T-helper 1 cell treated with Interleukin-12 subunit alpha and Interleukin-12 subunit beta and Interleukin-4 antibody, amounts not matched to agents 30 ng/mL and 1 ng/mL, for 36 hours (primary cell): ENCODE measurements at places on chromosomes 5 and 9. TPM values are rescaled to one million over a fixed set of nuclear protein-coding genes. Genes with fewer than 3 reads are reported as not detected.

C5orf47 gene
- total RNA-seq = not detected in 2 replicates

ASTN2 gene
- total RNA-seq = 5.4 and 5.8 TPM in 2 replicates

CCNO gene
- not detected in 2 replicates for total RNA-seq

CTSV gene
- 0.17 and 0.63 TPM in 2 replicates for total RNA-seq

FREM1 gene
- total RNA-seq = 0.02 TPM in 1 of 2 replicates, not detected in the other

CCL28 gene
- 11.1 and 12.7 TPM in 2 replicates for total RNA-seq

SVEP1 gene
- not detected in 2 replicates for total RNA-seq

CDC20B gene
- 0.12 and 0.17 TPM in 2 replicates for total RNA-seq

STKLD1 gene
- 0.39 and 1.3 TPM in 2 replicates for total RNA-seq

SOHLH1 gene
- total RNA-seq = not detected in 2 replicates

CNTFR gene
- total RNA-seq = not detected in 2 replicates

MSX2 gene
- total RNA-seq = not detected in 2 replicates

CAMK4 gene
- 80.6 and 82.8 TPM in 2 replicates for total RNA-seq

GCNT4 gene
- 2.2 and 2.4 TPM in 2 replicates for total RNA-seq

ZNF300 gene
- total RNA-seq = 0.54 and 0.61 TPM in 2 replicates

C9orf153 gene
- 0.25 and 0.54 TPM in 2 replicates for total RNA-seq

EPB41L4B gene
- 0.56 and 0.61 TPM in 2 replicates for total RNA-seq

PCDHGB1 gene
- 0.15 and 0.17 TPM in 2 replicates for total RNA-seq

FAM13B gene
- 31.2 and 35.4 TPM in 2 replicates for total RNA-seq

SPAG8 gene
- 0.90 and 0.96 TPM in 2 replicates for total RNA-seq

PCDH12 gene
- total RNA-seq = 0.81 and 0.98 TPM in 2 replicates

COQ4 gene
- 42.1 and 42.4 TPM in 2 replicates for total RNA-seq

PLAC8L1 gene
- 0.96 TPM in 1 of 2 replicates, not detected in the other for total RNA-seq

LCP2 gene
- 464 and 467 TPM in 2 replicates for total RNA-seq

CARTPT gene
- total RNA-seq = not detected in 2 replicates

COL15A1 gene
- 0.49 and 0.51 TPM in 2 replicates for total RNA-seq

HTR1A gene
- total RNA-seq = not detected in 2 replicates

NTRK2 gene
- total RNA-seq = 1.4 and 1.5 TPM in 2 replicates

PCDHB5 gene
- total RNA-seq = not detected in 2 replicates

KCNIP1 gene
- not detected in 2 replicates for total RNA-seq

PCDHB3 gene
- total RNA-seq = not detected in 2 replicates

ZNF79 gene
- total RNA-seq = 16.8 and 19.4 TPM in 2 replicates

NR5A1 gene
- total RNA-seq = not detected in 2 replicates

DND1 gene
- total RNA-seq = 3.9 and 4.5 TPM in 2 replicates

TPPP gene
- total RNA-seq = 0.02 TPM in 1 of 2 replicates, not detected in the other

SV2C gene
- 0.07 and 0.17 TPM in 2 replicates for total RNA-seq

PCA3 gene
- not detected in 2 replicates for total RNA-seq

FABP6 gene
- not detected in 2 replicates for total RNA-seq

IDNK gene
- 9.8 TPM in 2 replicates for total RNA-seq

NR3C1 gene
- 63.9 and 73.6 TPM in 2 replicates for total RNA-seq

OBP2B gene
- total RNA-seq = not detected in 2 replicates

ADCY2 gene
- not detected in 2 replicates for total RNA-seq

PIP5K1B gene
- total RNA-seq = 4.4 and 4.7 TPM in 2 replicates

FCN2 gene
- total RNA-seq = not detected in 2 replicates

DMGDH gene
- total RNA-seq = 1.3 TPM in 1 of 2 replicates, not detected in the other

MARCOL gene
- not detected in 2 replicates for total RNA-seq

ENTPD2 gene
- not detected in 2 replicates for total RNA-seq

TRIP13 gene
- total RNA-seq = 20.8 and 24.1 TPM in 2 replicates
